Mesothelial cell of epicardium (in vitro differentiated cells): ENCODE measurements at places on chromosomes 3 and 15. TPM values are rescaled to one million over a fixed set of nuclear protein-coding genes. Genes with fewer than 3 reads are reported as not detected.

Gene GOLGA8T
- 0.51 to 0.56 TPM in 2 of 3 replicates, not detected in the other for total RNA-seq

Gene UROC1
- 0.11 to 0.13 TPM in 2 of 3 replicates, not detected in the other for total RNA-seq

GRCh38 chr3:108110934-108111333, 20.1 kb upstream of the CD47 start:
- H3K27ac ChIP-seq = no peak overlapping the region
- H3K36me3 ChIP-seq = no peaks in the 10 kb centered on the region
- H3K4me3 ChIP-seq = no peak overlapping the region
- no peak for DNase-seq
- H3K27me3 ChIP-seq = no peaks in the 10 kb centered on the region
- H3K4me1 ChIP-seq = peaks cover 29% of the 10 kb centered on the region

Gene PRSS50
- total RNA-seq = 4.4 to 4.8 TPM (median 4.5 TPM) in 3 replicates

Gene LPCAT4
- 88.7 to 91.3 TPM (median 91.1 TPM) in 3 replicates for total RNA-seq

DNA sequence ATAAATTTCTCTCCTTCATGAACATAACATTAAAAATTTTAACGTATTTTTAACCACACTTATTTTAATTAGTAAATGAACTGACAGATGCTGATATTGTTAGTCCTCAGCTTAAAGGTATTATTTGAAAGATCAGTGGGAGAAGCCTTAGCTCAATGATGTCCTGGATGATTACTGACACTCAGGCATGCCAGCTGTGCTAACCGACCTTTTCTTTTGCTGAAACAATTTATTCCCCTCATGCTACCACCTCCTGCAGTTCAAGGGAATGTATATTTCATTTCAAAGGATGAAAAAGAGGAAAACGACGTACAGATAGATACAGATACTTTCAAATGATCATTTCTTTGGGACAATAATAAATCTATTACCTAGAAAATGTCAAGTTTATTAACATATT, 620.8 kb downstream of the FGF12 start:
- no peak overlapping the region for H3K4me3 ChIP-seq
- no peaks in the 10 kb centered on the region for H3K4me1 ChIP-seq
- H3K27me3 ChIP-seq = no peaks in the 10 kb centered on the region
- H3K27ac ChIP-seq = no peak overlapping the region
- H3K36me3 ChIP-seq = no peaks in the 10 kb centered on the region

DNA sequence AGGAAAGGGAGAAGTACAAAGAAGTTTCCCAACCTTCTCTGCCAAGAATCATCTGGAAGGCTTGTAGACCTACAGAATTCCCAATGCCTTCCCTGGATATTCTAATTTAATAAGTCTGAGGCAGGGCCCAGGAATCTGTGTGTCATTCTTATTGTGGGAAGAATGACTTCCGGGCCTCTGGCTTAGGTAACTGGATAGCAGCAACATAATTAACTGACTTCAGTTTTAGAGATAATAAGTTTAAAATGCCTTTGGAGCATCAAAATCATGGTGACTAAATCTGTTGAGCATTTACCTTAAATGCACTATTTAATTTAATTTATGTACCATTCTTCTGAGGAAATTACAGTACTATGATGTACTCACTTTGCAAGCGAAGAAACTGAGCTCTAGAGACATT, 44.3 kb upstream of the TM4SF1 start:
- DNase-seq = no peak
- no peak overlapping the region for H3K27ac ChIP-seq
- no peaks in the 10 kb centered on the region for H3K27me3 ChIP-seq
- no peaks in the 10 kb centered on the region for H3K36me3 ChIP-seq
- H3K4me1 ChIP-seq = peaks cover 16% of the 10 kb centered on the region

- peak overlapping the region; percentile 38 for H3K27ac ChIP-seq
- no peaks in the 10 kb centered on the region for H3K4me1 ChIP-seq
- no peak for DNase-seq
- H3K36me3 ChIP-seq = peaks cover 16% of the 10 kb centered on the region
Measured at GRCh38 chr15:30922480-30923311, 19.0 kb downstream of the FAN1 start.

Gene ZIC1
- total RNA-seq = 0.22 TPM in 1 of 3 replicates, not detected in the others

DNA sequence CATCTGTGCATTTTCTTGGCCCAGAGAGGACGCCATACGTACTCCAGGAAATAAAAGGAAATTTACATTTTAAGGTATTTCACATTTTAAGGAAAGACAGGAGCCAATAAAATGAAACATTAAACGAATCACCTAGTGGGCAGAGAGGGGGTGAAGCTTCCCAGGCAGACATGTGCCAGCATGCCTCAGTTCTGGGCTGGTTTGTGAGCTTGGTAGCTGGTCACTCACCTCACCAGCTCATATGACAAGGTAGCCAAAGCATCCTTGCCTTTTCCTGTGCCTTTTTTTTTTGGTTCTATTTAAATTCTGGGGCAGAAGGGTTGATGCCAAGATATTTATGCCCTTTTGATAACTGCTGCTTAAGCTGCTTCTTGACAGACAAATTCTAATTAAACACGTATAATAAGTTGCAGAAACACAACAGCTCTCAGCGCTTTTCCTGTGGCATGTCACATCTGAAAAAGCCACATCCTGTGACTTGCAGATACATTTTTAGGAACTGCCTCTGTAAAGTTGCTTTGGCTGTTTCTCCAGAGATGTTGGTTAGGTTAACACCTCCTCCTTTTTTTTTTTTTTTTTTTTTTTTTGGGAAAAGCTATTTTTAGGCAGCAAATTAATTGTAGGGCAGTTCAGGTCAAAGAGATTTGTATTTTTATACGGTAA, 218.6 kb downstream of the PDCD6IP start:
- no peak for DNase-seq
- no peaks in the 10 kb centered on the region for H3K36me3 ChIP-seq
- H3K4me1 ChIP-seq = peaks cover 1% of the 10 kb centered on the region
- H3K27me3 ChIP-seq = peaks cover 37% of the 10 kb centered on the region
- no peak overlapping the region for H3K27ac ChIP-seq

DNA sequence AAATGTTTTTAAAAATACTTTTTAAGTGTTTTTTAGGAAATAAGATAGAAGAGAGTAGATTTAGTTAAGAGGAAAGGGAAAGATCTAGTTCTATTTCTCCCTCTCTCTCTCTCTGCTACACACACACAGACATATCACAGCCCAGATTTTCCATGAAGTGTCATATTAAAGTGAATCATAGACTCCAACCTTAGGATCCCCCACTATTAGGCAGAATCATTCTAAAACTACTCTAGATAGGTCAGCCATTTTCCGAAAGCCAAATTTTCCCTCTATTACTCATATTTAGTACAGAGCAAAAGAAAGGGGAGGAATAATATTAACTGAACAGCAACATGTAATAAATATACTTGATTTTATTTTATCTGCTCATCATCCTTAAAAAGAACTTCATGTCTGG, 45.1 kb upstream of the RSL24D1 start:
- no peaks in the 10 kb centered on the region for H3K36me3 ChIP-seq
- no peak overlapping the region for H3K27ac ChIP-seq
- no peaks in the 10 kb centered on the region for H3K4me1 ChIP-seq
- DNase-seq = no peak

Gene XYLB
- 5.2 to 5.9 TPM (median 5.5 TPM) in 3 replicates for total RNA-seq

DNA sequence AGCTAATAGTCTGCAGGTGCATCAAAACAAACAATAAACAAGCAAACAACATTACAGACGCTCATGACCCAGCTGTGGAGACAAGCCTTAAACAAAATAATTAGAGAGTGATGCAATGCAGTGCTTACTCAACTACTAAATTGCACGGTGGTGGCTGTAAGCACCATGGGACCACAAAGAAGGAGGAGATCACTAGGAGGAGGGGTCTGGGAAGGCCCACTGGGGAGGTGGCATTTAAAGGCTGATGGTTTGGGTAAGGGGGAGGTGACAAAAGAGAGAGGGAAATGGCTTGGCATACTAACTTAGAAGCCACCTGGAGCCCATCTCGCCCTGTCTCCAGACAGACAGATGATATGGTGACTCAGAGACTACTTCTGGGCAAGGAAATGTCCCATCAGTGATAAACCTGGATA, 516.7 kb downstream of the FOXP1 start:
- peaks cover 60% of the 10 kb centered on the region for H3K4me1 ChIP-seq

Gene P2RY12
- total RNA-seq = not detected in 3 replicates

- H3K4me1 ChIP-seq = peaks cover 45% of the 10 kb centered on the region
- H3K4me3 ChIP-seq = no peak overlapping the region
- no peaks in the 10 kb centered on the region for H3K27me3 ChIP-seq
Measured at GRCh38 chr3:141070727-141071357, 19.7 kb downstream of the SPSB4 start.

DNA sequence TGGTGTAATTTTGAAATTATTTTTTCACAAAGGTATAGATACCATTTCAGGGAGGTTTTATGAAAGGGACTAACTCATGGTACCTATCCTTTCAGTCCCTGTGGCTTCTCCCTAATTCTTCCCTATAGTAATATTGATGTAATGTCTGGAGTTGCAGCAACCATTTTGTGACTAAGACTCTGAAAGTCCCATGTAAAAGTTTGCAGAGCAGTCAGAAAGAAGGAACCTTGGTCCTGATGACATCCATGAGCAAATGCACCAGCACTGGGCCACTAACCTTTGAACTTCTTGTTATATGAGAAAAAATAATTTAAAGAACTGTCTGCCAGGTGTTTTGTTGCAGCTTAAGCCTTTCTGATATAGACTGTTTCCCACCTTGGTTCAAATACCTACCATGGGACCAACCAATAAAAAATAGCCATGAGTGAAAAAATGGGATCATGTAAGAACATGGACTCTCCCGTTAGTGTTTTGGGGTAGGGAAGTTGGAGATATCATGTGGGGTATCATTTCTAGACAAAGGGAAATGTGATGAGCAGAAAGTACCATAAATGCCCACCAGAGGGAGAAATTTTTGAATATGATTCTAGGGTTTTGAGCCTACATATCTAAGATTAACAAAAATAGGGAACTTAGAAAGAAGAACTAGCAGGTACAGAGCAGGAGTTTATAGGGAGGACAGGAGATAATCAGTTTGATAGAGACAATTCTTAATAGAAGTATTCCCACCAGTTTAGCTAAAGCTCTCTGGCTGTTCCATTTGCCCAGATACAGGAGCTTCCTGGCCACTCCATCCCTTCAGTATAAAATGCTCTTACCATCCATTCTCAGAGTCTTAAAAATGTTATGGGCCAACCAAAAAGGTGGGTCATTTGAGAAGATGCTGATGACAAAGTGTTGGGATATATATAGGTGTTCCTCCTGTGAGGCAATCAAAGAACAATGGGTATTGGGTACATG, 3.4 kb upstream of the CPOX start:
- H3K4me3 ChIP-seq = no peak overlapping the region
- H3K27me3 ChIP-seq = peaks cover 6% of the 10 kb centered on the region
- no peak for DNase-seq

GRCh38 chr3:111070772-111071256, 802 bp upstream of the NECTIN3 start:
- no peaks in the 10 kb centered on the region for H3K27me3 ChIP-seq
- H3K4me3 ChIP-seq = peak overlapping the region; percentile 91
- DNase-seq = no peak
- peaks cover 39% of the 10 kb centered on the region for H3K4me1 ChIP-seq
- H3K36me3 ChIP-seq = peaks cover 2% of the 10 kb centered on the region
- H3K27ac ChIP-seq = peak overlapping the region; percentile 95

Gene ANKUB1
- 0.13 to 0.34 TPM in 2 of 3 replicates, not detected in the other for total RNA-seq

Gene NR1I2
- 0.07 to 0.20 TPM (median 0.11 TPM) in 3 replicates for total RNA-seq

- H3K4me1 ChIP-seq = peaks cover 31% of the 10 kb centered on the region
- peaks cover 2% of the 10 kb centered on the region for H3K36me3 ChIP-seq
- peak overlapping the region; percentile 82 for H3K27ac ChIP-seq
- H3K4me3 ChIP-seq = no peak overlapping the region
- no peak for DNase-seq
Measured at GRCh38 chr3:15647611-15648167, 46.1 kb downstream of the BTD start.
